ENCODE measurements at places on chromosomes 2 and 18.

- no peak for DNase-seq
These were observed 3.0 kb downstream of the ASPRV1 start for GRCh38 chr2:69958480-69958879.

DNA sequence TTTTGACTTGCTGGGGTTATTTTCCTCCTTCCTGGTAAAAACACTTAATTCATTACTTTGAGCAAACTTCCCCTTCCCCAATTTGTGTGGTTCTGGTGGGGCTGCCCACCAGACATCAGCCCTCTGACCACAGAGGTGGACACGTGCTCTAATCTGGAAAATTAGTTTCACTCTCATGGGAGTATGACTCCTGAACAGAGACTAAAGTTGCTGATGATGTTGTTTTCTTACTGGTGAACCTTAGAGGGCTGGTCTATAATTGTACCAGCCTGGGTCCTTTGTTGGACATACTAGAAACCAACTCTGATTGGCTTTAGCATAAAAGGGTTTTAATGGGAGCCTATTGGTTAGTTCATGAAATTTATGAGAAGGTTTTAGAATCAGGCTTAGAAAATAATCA lies 54.1 kb upstream of the ACYP2 start:
- no peak for DNase-seq

DNA sequence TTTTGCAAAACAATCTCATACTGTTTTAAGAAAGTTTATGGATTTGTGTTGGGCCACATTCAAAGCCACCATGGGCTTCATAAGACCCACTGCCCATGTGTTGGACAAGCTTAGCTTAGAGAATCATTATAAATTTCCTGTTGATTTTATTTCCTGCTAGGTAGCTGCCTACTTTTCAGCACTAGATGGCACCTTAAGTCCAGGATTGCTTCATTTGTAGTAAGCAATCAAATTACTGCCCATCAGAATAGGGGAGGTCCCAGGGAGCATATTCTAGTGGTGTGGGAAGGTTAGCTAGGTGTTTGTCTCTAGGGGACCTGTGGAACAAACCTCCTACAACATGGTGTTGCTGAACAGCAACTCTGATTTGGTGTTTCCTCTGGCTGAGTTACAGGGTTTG lies 11.0 kb upstream of the DCDC2C start:
- no peak for DNase-seq

DNA sequence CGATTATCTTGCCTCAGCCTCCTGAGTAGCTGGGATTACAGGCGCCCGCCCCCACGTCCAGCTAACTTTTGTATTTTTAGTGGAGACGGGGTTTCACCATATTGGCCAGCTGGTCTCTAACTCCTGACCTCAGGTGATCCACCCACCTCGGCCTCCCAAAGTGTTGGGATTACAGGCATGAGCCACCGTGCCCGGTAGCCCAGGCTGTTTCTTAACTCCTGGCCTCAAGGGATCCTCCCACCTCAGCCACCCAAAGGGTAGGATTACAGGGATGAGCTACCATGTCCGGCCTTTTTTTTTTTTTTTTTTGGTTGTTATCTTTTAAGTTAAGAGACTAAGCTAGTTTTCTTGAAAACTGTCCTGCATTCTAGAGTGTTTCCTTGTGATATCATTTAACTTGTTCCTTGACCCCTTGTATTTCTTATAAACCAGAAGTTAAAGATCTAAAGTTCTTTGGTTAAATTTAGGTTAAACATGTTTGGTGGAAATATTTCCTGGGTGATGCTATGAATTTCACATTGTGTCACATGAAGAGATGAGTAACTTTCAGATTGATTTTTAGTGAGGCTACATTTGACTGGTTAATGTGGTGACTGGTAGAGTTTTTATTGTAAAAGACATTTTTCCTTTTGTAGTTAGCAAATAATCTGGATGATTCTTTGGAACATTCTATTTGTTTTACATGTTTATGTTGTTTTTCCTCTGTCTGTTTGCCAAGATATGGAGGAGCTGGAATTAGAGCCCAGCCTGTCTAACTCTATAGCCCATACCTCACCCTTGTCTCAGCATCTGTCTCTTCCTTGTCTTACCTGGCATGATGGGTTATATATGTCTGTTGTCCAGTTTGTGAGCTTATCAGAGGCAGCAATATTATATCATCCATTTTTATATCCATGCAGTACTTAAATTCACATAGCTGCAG lies 5.2 kb downstream of the NCAPH start:
- DNase-seq, result no peak

- DNase-seq, result peak; percentile 75
These were observed 24.4 kb upstream of the RAB31 start for GRCh38 chr18:9683418-9684396.

- DNase-seq, result peak; percentile 58
These were observed 111.8 kb downstream of the PRKCE start for GRCh38 chr2:45763255-45763654.

GRCh38 chr18:61086657-61087056 lies 246.6 kb upstream of the CDH20 start:
- DNase-seq, result no peak

GRCh38 chr2:55141572-55142413 lies 90.3 kb downstream of the CLHC1 start:
- DNase-seq, result no peak

DNA sequence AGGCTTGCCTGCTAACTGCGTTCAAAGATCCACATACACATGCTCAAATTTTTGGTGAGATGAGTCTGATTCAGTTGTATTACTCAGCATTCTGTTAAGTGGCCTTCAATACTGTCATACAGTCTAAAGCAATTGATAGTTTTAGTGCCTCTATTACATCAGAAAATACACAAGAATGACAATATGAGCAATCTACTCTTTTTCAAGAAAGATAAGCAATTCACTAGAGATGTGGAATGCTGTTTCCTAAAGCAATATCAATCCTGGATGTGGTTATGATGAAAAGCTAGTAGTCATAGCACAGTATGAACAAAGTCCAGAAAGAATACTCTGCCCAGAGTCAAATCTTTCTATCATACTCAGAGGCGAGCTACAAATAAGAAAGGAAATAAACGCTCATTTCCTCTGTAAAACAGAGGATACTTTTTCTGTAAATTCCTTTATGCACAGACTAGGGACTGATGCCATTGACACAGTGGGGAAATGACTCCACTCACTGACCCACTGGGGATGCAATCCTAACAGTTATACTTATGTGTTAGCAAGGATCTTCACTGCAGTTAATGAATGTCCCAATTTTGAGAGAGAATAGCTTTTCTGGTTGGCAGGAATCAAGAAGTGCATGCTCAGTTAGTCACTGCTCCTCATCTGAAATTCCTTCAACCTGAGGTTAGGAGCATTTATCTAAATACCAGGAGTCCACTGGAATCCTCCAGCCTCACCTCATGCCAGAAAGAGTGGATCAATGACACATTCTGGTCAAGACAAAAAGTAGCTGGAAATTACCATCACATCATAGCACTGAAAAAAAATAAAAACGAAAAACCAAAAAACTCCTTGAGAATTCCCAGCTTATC lies 83.3 kb downstream of the PDE11A start:
- no peak for DNase-seq
